ENCODE measurements at places on chromosomes 1 and 21.
A peak's percentile ranks its signal among the peaks of the same experiment; 100 is the strongest.

DNA sequence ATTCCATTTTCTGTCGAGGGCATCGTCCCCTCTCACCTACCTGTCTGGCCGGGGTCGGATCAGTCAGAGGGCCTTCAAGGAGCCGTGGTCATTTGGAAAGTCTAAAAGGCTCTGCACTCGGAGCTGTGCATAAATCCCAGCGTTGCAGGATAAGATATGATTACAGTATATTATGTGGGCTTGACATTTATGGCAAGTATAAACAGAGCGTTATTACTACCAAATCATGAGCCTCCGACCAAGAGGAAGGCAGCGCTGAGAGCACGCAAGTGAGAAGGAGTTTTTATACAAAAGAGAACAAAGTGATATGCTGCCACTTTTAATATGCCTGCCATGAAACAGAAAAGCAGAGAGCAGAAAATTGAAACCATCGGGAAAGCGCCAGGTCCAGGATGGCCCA is 419.4 kb upstream of the VAMP3 start:
- no peak for DNase-seq

DNA sequence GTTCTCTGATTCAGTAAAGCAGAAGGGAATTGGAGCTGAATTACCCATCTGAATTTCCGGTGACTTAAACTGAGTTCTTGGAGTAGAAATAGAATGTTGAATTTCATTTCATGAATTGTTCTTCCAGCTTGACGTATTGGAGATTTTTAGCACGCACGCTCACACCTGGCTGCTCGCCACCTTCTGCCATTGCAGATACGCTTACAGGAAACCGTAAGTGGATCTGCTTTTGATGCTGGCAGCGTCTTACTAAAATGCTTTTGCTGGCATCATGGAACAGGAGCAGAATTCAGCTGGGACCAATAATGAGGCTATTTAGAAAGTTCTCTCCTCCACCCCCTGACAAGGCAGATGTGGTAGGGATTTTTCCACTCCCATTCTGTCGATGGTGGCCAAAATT is 17.7 kb upstream of the ELAVL4 start:
- DNase-seq, result no peak

GRCh38 chr1:30446095-30446494 is 277.3 kb downstream of the MATN1 start:
- no peak for DNase-seq

GRCh38 chr1:229535230-229535629 is 23.3 kb downstream of the ABCB10 start:
- no peak for DNase-seq

DNA sequence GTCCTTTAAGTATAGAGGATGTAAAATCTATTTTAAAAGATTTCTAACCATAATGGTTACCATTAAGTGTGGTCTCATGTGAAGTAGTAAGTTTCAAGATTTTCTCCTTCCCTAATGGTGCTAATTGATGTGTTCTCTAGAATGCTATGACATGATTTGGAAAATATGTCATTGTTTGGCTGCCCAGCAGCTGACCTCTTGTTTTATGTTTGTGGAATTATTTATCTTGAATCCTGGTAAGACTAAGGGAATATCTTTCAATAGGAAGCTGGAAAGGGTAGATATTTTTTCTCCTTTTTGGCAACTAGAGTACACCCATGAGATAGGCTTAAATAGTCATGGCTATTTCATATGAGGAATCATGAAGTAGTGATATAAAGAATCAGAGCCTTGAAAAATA is 139.8 kb upstream of the CHODL start:
- no peak for DNase-seq

DNA sequence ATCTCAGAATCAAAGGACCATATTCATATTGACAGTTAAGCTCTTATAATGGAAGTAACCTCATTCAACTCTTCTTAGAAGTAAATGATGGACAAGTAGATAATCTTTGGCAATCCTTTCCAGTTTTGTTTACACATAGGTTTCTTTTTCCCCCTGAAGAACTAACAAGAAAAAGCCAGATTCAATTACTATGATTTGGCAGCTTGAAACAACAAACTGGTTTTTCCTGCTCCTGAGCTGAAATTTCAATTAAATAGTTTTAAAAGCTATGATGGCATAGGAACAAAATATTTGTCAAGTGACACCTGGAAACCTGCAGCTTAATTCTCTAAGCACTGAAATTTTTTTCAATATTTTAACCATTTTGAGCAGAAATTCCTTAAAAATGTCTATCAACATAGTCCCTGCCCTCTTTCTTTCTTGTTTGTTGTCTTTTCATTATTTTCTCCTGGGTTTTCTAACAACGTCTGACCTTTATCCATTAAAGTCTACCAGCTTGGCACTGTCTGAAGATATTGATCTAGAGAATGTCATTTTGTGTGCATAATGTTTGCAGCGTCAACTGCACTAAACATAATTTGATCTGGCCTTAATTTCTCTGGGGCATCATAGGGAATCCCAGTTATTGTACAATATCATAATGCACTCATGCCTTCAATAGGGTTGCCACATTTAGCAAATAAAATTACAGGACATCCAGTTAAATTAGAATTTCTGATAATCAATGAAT is 4.0 kb upstream of the SLC35A3 start:
- DNase-seq, result peak; percentile 7

GRCh38 chr1:29236712-29237128 is 398 bp downstream of the PTPRU start:
- DNase-seq, result no peak

DNA sequence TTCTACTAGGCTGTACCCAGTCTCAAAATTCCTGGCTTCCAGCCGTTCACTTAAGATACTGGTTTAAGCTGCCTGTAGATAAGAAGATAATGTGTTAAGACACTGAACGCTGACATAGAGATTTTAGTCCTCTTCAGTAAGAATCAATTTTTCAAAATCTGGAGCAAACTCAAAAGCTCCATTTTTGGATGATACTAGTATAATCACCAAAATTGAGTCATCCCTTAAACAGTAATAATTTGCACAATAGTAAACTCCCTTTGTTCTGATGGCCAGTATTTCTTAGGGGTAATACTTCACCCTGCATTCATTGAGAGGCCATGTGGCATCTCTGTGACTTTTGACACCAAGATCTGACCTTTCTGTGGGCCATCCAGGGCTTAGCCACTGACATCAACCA is 299.8 kb upstream of the USP25 start:
- DNase-seq, result no peak

GRCh38 chr1:2778220-2778592 is 23.3 kb downstream of the TTC34 start:
- no peak for DNase-seq

- no peak for DNase-seq
These were observed 74.4 kb upstream of the LYPLAL1 start for GRCh38 chr1:219099307-219099706.

- no peak for DNase-seq
These were observed 4.5 kb downstream of the MRPS6 start for GRCh38 chr21:34077888-34078287.

DNA sequence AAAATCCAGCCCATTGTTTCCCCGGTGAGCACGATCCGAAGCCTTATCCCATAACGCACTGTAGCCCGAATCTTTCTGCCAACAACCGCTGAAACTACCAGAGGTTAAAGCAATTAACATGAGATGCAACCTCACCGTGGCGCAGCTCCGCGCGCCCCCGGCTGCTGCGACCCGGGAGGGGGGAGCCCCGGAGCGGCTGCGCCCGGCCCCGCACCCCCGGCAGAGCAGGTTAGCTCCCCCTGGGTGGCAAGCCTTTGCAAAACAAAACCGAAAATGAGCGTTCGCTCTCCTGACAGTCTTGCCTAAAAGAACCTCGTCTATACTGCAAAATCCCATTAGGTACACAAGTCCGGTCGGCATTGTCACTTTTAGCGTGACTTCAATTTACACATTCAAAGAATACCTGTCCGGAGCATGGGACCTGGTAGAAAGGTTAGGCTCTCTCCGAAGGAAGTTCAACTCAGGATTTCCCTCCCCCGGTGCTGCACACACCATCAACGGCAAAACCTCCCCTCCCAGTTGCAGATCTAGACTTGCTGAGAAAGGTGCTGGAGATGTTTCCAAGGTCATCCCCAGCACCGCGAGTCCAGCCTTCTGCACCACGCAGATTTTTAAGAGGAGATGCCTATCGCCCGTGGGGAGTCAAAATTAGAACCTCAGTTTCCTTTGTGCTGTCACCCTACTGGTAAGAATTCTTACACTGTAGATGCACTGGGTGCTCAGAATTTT is 107.5 kb downstream of the ZNF281 start:
- peak; percentile 58 for DNase-seq

DNA sequence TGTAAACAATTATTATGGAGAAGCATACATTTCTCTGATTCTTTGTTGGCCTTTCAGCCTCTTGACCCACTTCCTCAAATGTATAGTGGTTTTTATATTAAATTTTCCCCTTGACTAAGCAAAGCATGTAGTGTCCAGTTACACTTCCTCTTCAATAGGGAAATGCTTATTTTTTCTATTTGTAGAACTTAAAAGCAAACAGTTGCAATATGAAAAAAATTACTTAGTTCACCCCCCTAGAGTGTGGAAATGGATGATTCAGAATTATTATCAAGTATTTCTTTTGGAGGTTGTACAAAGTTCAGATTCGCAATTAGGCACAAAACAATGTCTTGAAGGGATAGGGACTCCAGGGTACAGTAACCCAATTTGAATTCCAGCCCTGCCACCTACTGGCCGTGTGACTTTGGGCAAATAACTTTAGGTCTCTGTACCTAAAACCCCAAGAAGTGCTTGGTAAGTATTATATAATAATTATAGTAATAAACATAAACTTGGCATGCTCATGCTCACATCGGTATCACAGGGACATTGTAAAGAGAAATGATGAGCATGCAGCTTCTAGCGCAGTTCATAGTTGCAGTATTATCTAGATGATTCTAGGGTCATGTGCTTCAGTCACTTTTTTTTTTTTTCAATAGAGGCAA is 28.6 kb upstream of the IFNGR2 start:
- DNase-seq, result peak; percentile 42

- DNase-seq, result no peak
These were observed 10.2 kb downstream of the PLXNA2 start for GRCh38 chr1:208233978-208234377.

GRCh38 chr1:180563026-180563827 is 4.5 kb downstream of the OVAAL start:
- peak; percentile 34 for DNase-seq

DNA sequence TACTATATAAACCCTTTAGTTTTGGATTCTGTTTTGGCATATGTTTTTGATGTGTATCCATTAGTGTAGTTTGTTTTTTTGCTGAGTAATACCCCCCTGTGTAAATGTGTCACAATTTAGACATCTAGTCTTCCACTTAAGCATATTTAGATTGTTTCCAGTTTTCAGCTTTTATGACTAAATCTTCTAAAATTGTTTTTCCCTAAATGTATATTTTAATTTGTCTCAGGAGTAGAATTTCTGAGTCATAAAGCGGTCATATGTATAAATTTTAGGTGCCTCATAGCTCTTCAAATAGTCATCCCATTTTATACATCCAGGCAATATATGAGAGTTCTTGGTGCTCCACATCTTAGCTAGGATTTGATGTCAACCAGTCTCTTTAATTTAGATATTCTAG is 1348.0 kb downstream of the MRPL39 start:
- no peak for DNase-seq

GRCh38 chr1:10495952-10496351 is 21.2 kb downstream of the PEX14 start:
- peak; percentile 95 for DNase-seq

- no peak for DNase-seq
These were observed 140.9 kb downstream of the ACTL8 start for GRCh38 chr1:17895986-17896385.

DNA sequence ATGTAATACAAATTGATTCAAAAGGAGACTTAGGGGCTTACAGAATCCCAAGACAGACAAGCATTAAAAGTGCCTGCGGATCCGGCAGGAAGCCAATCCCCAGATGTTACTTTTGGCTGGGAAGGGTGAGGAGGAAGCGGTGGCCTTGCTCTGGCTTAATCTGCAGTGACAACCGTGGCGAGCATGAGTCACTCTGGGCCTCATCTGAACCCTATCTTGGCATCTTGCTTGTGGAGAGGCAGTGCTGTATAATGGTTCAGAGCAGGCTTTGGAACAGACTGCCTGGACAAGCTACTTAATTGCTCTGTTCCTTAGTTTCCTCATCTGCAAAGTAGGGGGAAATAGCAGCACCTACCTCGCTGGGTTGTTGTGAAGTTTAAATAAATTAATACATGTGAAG is 74.1 kb downstream of the XCL2 start:
- DNase-seq, result no peak

DNA sequence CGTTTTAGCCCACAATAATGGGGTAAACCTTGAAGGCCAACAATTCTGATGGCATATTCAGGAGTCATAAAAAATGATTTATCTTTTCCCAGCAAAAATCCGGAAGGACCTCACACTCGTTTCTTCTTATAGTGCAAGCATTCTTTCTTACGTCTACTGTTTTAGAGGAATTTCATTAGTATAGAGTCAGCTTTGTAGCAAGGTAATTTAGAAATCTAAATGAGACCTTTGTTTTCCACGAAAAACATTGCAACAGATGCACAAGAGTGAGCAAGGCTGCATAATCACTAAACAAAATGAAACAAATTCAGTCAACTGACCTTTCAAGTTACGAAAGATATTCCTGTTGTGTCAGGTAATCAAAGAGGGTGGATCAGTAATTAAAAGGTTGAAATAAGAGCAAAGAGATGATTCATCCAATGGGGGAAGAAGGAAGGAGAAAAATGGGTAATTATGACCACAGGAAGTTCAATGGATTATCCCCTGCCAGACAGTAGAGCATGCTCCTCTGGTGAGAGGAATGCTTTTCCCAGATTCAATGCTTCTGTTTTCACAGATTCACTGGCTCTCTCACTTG is 560 bp upstream of the CSDE1 start:
- peak; percentile 25 for DNase-seq

DNA sequence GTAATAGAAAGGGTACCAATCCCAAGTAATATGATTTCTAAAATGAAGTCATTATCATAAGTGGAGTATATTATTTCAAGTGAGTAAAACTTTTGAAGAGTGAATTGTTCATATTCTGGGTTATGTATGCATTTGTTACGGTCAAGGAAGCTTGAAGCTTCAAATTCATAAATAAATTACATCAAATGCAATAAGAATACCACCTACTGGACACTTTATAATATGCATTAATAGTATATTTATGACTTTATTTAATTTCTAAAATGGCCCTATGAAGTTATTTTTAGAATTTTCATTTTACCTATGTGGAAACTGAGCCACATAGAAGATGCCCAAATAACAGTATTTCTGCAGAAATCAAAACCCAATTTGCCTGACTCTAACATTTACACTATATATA is 260.6 kb downstream of the SMYD3 start:
- DNase-seq, result no peak

DNA sequence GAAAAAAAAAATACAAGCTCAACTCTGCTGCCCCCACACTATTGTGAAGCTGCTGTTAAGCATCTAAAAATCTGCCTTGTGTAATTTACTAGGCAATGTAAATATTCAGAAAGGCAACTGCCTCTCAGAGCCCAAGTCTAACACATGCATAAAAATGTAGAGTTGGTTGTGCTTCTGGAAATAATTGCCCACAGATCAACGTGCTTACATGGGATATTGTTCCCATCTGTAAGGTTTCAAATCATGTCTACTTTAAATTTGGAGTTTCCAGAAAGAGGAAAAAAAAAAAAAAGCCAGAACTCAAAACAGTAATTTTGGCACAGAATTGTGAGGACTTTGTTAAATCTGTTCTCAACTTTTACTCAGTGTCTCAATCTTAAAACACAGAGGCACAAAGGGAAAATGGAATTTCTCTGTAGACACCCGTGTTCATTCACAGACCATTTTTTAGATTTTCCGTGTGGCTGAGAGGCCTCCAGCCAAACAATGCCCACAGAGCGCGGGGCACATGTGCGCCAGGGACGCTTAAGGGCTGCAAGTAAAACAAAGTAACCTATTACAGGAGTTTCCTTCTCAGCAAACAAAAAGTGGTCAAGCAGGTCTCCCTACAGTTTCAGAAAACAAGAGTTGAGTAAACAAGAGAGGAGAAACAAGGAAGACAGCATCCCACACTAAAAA is 115.5 kb downstream of the RERE start:
- peak; percentile 39 for DNase-seq

Data from RWPE1 (cell line).